RWPE1 (cell line): ENCODE measurements at places on chromosomes 3 and 15.

- DNase-seq = no peak
Observed at GRCh38 chr15:68298882-68299381, 21.4 kb downstream of the FEM1B start.

GRCh38 chr3:169203631-169204550 lies 459.6 kb downstream of the MECOM start:
- no peak for DNase-seq

GRCh38 chr3:23611737-23612295 lies 193.9 kb upstream of the UBE2E1 start:
- DNase-seq = no peak

DNA sequence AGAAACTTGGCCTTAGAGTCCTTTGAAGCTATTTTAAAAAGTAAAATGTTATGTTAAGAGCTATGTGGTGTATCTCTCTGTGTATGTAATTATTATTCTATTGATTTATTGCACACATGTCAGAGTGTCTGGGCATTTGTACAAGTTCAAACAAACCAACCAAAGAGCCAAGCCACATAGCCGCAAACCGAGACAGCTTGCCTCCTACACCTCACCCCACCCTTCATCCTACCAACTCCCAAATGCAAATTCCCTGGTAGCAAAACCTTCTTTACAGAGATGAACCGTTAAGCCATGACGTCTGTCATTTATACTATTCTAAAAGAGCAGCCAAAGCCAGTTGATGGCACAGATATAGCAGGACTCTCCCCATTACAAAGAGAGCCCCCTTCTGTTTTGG lies 332.3 kb downstream of the ERC2 start:
- DNase-seq = no peak

DNA sequence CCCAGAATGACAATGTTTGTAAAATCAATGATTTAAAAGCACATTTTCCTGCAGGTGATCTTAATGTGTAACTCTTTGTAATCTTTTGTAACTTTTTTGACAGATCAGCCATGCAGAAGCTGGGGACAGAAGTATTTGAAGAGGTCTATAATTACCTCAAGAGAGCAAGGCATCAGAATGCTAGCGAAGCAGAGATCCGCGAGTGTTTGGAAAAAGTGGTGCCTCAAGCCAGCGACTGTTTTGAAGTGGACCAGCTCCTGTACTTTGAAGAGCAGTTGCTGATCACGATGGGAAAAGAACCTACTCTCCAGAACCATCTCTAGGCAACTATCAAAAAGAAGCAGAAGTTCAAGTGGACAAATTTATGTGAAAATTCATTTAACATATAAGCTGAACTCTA lies 32.1 kb upstream of the NUDT16 start:
- DNase-seq = no peak

DNA sequence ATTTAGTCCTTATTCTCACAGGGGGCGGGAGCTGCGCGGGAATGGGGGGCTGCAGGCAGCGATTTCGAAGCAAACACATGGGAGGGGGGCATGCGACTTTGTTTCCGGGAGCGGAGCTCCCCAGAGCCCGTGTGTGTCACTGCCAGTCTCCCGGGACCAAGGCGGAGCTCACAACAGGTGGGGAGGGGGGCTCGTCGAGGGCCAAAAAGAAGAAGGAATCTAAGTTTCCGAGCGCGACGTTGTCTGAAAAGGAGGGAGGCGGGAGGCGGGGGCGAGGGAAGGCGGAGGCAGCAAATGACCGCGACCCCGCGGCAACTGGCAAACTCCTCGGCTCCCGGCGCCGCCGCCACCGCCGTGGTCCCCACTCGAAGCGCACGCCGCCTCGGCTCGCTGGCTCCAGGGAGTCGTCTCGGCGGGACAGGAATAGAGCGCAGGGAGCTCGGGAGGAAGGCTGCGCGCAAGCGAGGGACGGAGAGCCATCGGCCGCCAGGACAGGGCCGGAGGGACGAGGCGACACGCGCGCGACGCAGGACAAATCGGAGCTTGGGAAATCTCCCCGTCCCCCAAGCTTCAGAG lies 1.4 kb downstream of the FOXP1 start:
- no peak for DNase-seq

GRCh38 chr3:115084686-115085085 lies 62.4 kb downstream of the ZBTB20 start:
- DNase-seq = no peak

DNA sequence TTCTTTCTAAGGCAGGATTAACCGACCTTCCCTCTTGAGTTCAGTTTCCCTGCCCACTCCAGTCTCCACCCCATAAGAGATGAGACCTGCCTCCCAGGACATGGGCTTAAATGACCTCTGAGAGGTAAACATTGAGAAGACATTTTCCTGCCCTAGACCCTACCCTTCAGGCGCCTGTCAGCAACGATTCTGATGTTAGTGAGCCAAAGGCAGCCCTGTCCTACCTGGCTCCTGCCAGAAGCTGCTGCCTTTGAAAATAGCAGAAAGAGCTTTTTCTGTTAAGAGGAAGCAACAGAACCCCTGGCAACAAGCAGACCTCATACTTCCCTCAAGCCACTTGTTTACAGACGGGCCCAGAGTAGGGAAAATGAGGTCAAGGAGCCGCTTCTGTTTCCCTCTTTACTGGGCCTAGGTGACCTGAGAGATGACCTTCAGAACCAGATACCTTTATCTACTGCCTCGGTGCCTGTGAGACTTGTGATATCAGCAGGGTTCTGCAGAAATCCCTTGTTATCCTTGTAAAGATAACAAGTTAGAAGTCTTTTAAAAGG lies 52.0 kb downstream of the CD200R1L start:
- no peak for DNase-seq

DNA sequence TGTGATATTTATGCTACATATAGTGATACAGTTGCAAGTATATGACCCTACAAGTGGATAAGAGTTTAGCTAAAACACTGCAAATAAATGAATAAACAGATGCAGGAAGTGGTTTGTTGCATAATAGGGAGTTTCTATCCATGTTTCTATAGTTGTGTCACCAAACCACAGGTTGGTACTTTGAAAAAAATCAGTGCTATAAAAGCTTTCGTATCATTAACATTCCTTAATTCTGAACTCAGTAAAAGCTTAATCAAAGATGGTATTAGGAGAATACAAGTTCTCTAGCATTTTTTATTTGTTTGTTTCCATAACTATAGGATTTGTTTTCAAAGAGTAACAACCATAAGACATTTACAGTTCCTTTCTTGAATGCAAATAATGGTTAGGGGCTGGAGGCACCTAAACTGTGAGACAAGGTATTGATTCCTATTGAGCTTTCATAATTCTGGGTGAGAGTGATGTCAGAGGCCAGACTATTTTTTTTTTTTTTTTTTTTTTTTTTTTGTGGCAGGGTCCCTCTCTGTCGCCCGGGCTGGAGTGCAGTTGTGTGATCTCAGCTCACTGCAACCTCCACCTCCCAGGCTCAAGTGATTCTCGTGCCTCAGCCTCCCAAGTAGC lies 29.6 kb downstream of the CPOX start:
- peak; percentile 18 for DNase-seq

- no peak for DNase-seq
Observed at GRCh38 chr15:26870346-26870745, 3.5 kb downstream of the GABRA5 start.

- peak; percentile 38 for DNase-seq
Observed at GRCh38 chr3:63576846-63577245, 75.6 kb upstream of the SNTN start.

DNA sequence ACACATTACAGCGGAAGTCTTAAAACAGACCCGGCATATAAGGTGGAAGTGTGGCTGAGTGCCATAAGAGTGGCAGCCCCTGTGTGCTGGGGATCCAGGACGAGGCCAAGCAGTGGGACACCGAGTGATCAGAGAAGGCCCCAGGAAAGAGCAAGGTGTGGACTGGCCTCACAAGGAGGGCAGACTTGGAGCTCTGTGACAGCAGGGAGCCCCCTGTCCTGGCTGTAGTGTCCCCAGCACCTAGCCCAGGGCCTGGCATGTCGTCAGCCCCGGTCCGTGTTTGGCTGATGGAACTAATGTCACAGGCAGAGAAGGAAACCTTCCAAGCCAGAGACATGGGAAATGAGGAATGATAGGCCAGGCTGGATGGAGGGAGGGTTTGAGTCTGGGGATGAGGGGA lies 4.8 kb downstream of the PDIA5 start:
- no peak for DNase-seq

- DNase-seq = no peak
Observed at GRCh38 chr15:29003840-29004233, 118.1 kb downstream of the APBA2 start.

- DNase-seq = no peak
Observed at GRCh38 chr15:95989392-95989791, 341.1 kb upstream of the NR2F2 start.

GRCh38 chr3:181288145-181288544 lies 298.6 kb upstream of the DNAJC19 start:
- no peak for DNase-seq

DNA sequence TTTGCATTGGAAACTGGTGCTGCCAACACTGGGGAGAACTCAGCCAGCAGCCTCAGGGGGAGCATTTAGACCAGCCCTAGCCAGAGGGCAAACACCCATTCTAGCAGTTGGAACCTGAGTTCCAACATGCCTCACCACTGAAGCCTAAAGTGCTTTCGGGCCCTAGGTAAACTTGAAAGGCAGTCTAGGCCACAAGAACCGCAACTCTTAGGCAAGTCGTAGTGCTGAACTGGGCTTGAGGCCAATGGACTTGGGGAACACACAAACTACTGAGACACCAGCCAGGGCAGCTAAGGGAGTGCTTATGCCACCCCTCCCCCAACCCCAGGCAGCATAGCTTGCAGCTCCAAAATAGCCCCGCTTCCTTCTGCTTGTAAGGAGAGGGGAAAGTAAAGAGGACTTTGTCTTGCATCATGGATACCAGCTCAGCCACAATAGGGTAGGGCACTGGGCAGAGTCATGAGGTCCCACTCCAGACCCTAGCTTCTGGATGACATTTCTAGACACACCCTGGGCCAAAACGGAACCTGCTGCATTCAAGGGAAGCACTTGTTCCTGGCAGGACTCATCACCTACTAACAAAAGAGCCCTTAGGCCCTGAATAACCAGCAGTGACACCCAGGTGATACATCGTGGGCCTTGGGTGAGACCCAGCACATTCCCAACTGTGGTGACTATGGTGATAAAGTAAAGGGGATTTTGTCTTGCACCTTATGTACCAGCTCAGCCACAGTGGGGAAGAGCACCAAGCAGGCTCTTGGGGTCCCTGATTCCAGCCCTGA lies 37.3 kb upstream of the TEX9 start:
- peak; percentile 58 for DNase-seq

GRCh38 chr15:97691799-97692198 lies 268.7 kb upstream of the ARRDC4 start:
- DNase-seq = peak; percentile 38

DNA sequence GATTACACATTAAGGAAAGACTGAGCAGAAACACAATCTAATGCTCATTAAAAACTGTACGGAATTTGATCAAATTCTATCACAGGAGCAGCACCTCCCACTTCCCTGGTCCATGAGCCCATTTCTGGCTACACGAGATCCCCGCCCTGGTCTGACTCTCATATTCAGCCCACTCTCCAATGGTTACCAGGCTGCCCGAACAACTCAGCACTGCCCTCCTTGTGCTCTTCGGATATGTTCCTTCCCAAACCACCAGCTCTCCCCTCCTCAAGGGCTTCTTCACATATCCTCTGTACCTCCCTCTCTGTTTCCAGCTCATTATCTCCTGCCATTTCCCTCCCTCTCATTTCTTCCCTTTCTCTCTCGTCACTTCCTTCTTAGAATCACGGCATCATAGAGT lies 180.5 kb downstream of the RSL24D1 start:
- DNase-seq = no peak

DNA sequence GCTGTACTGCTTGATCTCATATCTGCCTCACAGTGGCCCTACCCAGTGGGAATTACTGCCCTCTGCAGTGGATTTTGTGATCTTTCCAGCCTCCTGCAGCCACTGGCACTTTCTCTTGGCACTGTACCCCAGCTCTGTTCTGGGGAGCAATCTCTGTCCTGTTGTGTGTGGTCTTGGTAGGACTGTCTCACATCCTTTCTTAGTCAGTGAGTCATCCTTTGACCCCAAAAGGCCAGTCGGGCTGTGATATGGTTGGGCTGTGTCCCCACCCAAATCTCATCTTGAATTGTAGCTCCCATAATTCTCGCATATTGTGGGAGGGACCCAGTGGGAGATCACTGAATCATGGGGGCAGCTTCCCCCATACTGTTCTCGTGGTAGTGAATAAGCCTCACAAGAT lies 133.3 kb upstream of the TPM1 start:
- DNase-seq = no peak

- DNase-seq = no peak
Observed at GRCh38 chr3:10292505-10293419, at the start of gene GHRL. Gene GHRL, minus strand, starts transcription at chr3:10292947. Its CDS starts 2,767 bp downstream, at chr3:10290180.

GRCh38 chr3:454986-455385 lies 258.4 kb downstream of the CHL1 start:
- DNase-seq = no peak

GRCh38 chr3:148084931-148085330 lies 612.8 kb upstream of the AGTR1 start:
- no peak for DNase-seq

DNA sequence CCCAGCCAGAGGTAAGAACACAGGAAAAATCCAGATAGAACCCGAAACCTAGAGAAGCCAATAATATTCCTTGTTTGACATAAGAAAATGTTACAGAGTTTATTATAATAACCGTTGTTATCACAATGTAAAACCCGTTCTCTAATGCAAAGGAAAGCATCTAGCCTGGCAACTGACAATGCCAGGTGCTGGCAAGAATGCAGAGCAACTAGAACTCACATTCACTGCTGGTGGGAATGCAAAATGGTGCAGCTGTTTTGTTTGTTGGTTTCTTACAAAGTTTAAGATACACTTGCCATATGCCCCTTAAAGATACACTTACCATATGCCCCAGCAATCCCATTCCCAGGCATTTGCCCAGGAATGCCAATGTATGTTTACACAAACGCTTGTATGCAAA lies 23.4 kb downstream of the VPS39 start:
- DNase-seq = no peak

DNA sequence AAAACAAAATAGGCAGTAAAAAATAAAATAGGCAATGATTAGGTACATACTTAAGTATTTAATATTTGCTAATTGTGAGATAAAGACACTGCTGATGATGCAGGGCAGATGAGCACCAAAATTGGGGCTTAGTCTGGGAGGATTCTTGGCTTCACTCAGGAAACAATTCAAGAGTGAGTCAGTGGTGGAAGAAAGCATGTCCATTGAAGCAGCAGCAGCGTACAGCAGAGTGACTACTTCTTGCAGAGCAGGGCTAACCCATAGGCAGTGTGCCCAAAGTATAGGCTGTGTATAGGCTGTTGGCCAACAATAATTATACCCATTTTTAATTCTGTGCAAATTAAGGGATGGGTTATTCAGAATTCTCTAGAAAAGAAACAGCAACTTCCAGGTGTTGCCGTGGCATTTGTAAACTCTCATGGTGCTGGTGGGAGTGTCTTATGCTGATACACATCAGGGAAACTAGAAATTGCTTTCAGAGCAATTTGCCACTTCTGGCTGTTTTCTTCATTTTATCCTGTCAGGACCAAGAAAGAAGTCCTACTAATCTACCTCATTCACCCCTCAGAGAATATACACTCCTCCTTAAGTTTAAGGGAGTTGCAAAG lies 317.3 kb upstream of the NAALADL2 start:
- DNase-seq = no peak

- DNase-seq = no peak
Observed at GRCh38 chr15:58840048-58840447, 68.9 kb downstream of the MINDY2 start.

GRCh38 chr3:135792858-135793475 lies 172.6 kb upstream of the PPP2R3A start:
- no peak for DNase-seq

- DNase-seq = no peak
Observed at GRCh38 chr3:89364314-89364713, 256.9 kb downstream of the EPHA3 start.

- DNase-seq = no peak
Observed at GRCh38 chr3:186594591-186595113, 18.2 kb upstream of the AHSG start.

- no peak for DNase-seq
Observed at GRCh38 chr3:111846039-111846438, 13.0 kb upstream of the PHLDB2 start.
